ENCODE measurements at places on chromosomes 5 and 9. TPM values are rescaled to one million over a fixed set of nuclear protein-coding genes. Genes with fewer than 3 reads are reported as not detected.
A peak's percentile ranks its signal among the peaks of the same experiment; 100 is the strongest.

The PCDHA9 gene
- not detected for total RNA-seq

The HTR4 gene
- not detected for total RNA-seq

The PCDHGB1 gene
- total RNA-seq = 0.19 TPM

The PCDHGB7 gene
- 0.12 TPM for total RNA-seq

The RELL2 gene
- total RNA-seq = 24.1 TPM

The ARID3C gene
- 0.14 TPM for total RNA-seq

The CDC20B gene
- total RNA-seq = not detected

The FUT7 gene
- 0.09 TPM for total RNA-seq

The ADCY2 gene
- not detected for total RNA-seq

The SMIM33 gene
- 0.37 TPM for total RNA-seq

The TLX3 gene
- not detected for total RNA-seq

- DNase-seq = no peak
These were observed 459.4 kb upstream of the GRIA1 start for GRCh38 chr5:153030755-153031725.

- no peak for DNase-seq
These were observed 122.8 kb downstream of the STARD4 start for GRCh38 chr5:111389390-111390082.

DNA sequence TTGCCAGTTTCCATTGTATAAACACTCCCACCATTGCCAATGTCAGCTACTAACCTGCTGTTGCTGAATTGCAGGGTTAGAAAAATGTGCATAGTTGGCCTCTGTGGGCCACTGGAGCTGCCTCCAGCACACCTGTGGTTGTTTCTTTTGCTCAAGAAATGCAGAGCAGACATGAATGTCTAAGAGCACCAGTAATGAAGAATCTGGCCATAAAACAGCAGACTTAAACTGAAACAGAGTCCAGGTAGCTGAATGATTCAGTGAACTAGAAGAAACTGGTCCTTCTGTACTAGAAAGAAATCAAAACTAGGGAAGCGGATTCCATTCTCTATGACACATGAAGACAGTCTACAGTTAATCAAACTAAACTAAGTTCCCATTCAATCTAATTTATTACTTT lies 48.2 kb downstream of the NUDT12 start:
- DNase-seq = no peak

- no peak for DNase-seq
These were observed 3.6 kb upstream of the SPATA24 start for GRCh38 chr5:139407517-139407916.

DNA sequence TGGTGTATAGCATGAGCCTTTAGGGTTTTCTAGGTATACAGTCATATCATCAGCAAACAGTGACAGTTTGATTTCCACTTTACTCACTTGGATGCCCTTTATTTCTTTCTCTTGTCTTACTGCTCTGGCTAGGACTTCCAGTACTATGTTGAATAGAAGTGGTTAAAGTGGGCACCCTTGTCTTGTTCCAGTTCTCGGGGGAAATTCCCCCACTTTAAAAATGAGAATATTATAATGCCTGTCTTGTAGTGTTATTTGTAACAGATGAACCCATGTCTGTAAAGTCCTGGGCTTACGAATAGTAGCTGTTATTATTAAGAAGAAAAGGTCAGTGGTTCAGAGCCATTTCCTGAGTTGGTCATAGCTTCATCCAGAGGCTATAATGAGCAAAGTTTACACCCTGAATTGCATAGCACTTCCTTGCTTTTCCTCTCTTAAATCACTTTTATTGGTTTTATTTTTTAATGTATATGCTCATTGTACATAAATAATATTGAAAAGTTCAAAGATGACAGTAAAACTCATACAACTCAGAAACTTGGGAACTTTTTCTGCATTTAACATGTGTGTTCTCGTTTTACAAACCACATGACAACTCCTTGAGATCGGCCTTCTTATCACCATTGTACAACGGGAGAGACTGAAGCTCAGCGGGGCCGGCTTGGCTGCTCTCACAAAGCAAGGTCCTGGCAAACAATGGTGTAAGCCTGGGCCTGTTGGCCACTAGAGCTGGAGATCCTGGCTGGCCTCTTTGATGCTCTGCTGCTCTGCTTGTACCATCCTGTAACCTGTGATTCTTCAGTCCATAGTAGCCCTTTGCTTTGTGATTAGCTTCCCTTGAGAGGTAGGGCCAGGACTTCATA lies 85.2 kb downstream of the CYFIP2 start:
- DNase-seq = no peak

GRCh38 chr5:10521466-10522223 lies 42.2 kb upstream of the ANKRD33B start:
- DNase-seq = no peak

DNA sequence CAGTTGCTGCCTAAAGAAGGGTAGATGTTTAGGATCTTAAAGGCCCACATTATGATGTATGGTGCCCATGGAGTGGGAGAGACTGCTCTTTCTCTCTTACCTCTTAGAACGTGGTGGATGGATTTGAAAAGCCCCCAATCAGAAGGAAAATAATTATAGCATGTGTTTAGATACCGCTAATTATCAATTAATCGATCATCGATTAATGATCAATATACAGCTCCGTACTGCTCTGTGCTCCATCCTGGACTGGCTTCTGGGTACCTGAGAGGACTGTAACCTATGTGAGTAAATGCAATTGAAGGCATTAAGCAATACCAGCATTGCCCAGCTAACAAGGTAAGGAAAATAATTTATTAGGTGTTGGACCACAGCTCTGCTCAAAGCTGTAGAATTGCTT lies 149.1 kb downstream of the MAST4 start:
- DNase-seq = no peak

DNA sequence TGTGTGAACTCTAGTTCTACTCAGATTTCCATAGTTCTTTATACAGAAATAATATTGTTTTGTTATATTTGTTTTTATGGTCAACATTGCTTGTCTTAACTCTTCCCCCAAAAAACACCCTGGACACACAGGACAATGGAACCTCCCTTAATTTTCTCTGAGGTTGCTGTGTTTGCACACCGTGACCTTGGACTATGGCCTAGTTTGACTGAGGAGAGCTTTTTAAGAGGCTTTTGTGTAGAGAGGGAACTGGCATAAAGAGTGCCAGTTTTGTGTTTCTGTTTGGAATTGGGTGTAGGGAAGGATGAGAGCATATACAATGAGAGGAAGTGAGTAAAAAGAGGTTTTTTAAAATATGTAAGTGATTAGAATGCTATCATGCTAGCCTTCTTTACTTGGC lies 101.1 kb upstream of the MEF2C start:
- DNase-seq = no peak

DNA sequence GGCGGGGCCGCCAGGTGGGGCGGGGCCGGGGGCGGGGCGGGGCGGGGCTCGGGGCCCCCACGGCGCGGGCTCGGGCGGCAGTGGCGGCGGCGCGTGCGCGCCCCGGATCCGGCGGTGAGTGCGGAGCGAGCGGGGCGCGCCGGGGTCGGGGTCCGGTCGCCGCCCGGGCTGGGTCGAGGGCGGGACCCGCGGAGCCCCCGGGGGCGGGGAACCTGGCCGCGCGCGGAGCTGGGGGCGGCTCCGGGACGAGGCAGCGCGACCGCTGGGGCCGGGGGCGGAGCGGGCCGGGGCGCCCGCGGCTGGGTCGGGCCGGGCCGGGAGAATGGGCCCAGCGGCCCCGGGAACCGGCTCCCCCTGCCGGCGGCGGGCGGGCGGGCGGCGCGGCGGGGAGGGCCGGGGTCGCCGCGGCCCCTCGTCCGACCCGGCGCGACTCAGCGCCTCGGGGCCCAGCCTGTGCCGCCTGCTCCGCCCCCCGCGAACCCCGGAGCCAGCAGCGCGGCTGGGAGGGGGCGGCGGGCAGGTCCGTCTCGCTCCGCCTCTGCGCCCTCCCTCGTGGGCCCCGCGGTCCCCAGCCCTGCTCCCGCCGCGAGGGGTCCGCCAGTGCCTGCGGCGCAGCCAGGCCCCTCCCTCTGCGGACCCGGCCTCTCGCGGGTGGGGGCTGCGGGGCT lies 3.1 kb downstream of the EGFL7 start:
- peak; percentile 82 for DNase-seq

DNA sequence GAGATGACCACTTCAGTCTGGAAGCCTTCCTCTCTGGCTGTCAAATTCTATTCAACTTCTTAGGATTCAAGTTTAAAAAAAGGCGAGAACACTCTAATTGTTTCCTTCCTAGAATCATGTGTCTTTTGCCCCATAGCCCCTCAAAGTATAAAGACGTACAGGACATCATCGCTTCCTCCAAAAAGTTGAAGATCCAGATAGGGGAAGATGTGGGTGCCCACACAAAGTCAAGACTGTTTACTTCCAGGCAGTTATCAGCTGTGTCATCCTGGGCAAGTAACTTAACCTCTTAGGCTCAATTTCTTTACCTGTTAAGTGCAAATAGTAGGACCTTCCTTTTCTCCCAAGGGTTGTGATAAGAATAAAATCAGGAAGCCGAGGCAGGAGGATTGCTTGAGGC lies 40.1 kb downstream of the PPARGC1B start:
- DNase-seq = no peak

- DNase-seq = no peak
These were observed 67.8 kb upstream of the IL33 start for GRCh38 chr9:6147846-6148245.

- no peak for DNase-seq
These were observed 215.3 kb upstream of the EDIL3 start for GRCh38 chr5:84599964-84600363.

GRCh38 chr9:97473717-97474116 lies 27.7 kb upstream of the TMOD1 start:
- peak; percentile 43 for DNase-seq

- no peak for DNase-seq
These were observed 34.3 kb downstream of the NFIB start for GRCh38 chr9:14279671-14280070.

DNA sequence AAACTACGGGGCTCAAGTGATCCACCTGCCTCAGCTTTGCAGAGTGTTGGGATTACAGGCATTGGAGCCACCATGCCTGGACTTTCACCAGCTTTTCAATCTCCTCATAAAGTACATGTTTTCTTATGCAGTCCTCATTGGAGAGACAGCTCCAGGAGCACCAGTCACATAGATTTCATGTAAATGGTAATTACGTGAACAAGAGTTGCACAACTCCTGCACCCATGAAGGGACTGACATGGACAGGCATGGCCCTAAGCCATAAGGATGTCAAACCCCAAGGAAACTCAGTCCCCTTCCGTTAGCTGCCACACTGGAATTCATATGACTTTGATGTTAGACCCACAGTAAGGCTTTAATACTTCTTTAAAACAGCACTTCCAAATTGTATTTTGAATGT lies 7.6 kb upstream of the ADGRV1 start:
- no peak for DNase-seq

GRCh38 chr9:95772320-95773052 lies 103.0 kb upstream of the ERCC6L2 start:
- no peak for DNase-seq

GRCh38 chr5:96176022-96176421 lies 214.4 kb upstream of the ELL2 start:
- no peak for DNase-seq

DNA sequence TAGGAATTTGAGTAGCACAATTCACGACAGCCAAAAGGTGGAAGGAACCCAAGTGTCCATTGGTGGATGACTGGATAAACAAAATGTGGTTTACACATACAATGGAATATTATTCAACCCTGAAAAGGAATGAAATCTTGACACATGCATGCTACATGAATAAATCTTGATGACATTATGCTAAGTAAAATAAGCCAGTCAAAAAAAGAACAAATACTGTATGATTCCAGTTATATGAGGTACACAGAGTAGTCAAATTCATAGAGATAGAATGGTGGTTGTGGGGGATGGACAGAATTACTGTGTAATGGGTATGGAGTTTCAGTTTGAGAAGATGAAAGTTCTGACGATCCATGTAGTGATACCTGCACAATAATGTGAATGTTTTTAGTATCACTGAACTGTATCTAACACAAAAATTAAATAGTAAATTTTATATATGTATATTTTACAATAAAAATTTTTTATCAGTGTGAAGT lies 117.7 kb upstream of the GNA14 start:
- no peak for DNase-seq

DNA sequence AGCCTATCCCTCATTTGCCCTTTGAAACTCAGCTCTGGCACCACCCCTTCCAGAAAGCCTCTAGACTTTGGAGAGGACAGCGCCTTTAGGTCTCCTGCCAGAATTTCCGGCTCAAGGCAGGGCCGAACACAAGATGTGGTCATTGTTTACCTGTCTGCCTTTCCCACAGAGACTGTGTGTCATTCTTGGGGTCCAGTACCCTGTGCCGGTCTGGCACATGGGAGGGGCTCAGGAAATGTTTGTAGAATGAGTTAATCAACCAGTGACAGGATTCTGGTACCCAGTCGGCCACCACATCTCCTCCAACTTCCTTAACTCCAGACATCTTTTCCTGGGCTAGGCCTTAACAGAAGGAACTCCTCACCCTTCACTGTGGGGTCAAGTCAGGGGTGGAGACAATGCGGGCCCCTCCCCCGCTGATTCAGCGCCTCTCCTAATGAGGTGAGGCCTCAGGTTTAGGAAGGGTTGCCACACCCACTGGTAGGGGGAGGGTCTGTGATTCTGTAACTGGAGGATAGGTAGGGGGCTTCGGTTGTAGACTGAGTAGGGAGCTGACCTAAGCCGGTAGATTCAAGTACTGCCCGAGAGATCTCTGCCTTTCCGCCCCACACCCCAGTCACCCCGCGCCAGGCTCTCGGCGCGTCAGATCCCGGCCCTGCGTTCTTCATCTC lies 29.3 kb downstream of the PCDH1 start:
- DNase-seq = no peak

DNA sequence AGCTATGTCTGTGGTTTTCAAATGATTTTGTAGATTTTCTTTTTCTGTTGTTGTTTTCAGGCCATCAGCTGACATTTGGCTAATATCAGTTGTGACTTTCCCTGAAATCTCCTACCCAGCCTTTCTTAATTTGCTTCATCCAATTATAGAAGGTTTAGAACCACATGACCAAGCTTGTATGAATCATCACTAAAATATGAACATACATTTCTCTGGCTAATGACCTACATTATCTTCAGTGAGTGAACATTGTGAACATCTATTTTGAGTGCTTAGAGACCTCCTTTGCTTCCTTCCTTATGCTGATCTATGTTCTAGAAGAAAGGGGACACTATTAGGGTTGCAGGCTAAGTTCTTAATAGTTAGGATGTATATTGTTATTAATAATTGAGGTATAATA lies 532.5 kb downstream of the RAB3C start:
- no peak for DNase-seq

DNA sequence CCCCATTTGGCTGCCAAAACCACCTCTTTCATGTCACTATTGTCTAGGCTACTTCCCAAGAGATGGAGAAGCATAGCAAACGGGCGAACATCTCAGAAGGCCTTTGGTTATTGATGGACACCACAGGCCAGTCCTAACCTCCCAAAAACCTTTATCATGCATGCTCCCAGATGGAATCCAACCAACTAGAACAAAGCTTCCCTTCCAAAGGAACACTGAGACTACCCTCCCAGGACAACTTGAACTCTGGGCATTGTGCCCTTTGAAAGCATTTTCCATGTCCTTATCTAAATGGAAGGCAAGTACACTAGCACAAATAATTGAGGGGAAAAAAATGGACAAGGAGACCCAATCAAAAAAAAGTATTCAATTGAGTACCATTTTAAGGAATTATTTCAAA lies 65.6 kb downstream of the SPOCK1 start:
- no peak for DNase-seq

All from activated CD4-positive, alpha-beta T cell treated with anti-CD3 and anti-CD28 coated beads, Interleukin-2, amount 10 ng/mL, durations not matched to agents 24 days and 14 days (primary cell).